Large intestine (tissue), 12 donors: ENCODE measurements at places on chromosomes 12 and 14. TPM values are rescaled to one million over a fixed set of nuclear protein-coding genes. Genes with fewer than 3 reads are reported as not detected.
A peak's percentile ranks its signal among the peaks of the same experiment; 100 is the strongest.

The CKAP4 gene
- 31.0 TPM for polyA plus RNA-seq

GRCh38 chr12:53804429-53804828 lies 52.6 kb upstream of the CISTR start:
- DNase-seq = no peak

DNA sequence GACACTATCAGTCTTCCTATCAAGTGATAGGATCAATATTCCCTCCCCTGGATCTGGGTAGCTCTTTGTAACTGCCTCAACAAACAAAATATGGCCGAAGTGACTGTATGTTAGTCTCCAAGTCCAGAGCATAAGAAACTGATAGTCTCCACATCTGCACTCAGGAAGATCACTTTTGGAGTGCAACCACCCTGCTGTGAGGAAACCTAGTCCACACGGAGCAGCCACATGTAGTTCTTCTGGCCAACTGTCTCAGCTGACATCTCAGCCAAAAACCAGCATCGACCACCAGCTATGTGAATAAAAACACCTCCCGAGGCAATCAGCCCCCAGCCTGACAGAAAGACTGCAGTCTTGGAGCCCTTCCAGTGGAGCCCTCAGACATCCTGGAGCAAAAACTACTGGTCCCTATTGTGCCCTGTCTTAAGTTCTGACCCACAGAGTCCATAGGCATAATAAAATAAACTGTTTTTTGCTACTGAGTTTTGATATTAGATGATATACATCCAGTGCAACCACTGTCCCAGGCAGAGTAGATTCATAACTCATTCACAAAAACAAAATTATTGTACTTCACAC lies 143.8 kb downstream of the MED13L start:
- no peak for DNase-seq

The IFNG gene
- 0.13 TPM for polyA plus RNA-seq

- no peak for DNase-seq
Observed at GRCh38 chr12:80979816-80980215, 42.1 kb upstream of the LIN7A start.

GRCh38 chr12:12731785-12732184 lies 14.6 kb downstream of the CDKN1B start:
- no peak for DNase-seq

DNA sequence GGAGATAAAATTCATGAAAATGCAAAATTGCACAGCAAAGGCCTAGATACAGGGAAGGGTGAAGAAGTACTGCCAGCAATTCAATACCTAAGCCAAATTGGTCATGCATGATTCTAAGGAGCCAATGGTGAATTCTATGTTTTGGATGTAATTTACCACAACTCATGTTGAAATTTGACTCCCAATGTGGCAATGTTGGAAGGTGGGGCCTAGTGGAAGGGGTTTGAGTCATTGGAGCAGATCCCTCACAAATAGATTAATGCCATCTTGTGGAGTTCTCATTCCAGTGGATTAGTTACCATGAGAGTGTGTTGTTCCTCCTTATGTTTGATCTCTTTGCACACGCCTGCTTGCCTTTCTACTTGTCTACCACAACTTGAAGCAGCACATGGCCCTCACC lies 194.0 kb upstream of the ALG10 start:
- no peak for DNase-seq

DNA sequence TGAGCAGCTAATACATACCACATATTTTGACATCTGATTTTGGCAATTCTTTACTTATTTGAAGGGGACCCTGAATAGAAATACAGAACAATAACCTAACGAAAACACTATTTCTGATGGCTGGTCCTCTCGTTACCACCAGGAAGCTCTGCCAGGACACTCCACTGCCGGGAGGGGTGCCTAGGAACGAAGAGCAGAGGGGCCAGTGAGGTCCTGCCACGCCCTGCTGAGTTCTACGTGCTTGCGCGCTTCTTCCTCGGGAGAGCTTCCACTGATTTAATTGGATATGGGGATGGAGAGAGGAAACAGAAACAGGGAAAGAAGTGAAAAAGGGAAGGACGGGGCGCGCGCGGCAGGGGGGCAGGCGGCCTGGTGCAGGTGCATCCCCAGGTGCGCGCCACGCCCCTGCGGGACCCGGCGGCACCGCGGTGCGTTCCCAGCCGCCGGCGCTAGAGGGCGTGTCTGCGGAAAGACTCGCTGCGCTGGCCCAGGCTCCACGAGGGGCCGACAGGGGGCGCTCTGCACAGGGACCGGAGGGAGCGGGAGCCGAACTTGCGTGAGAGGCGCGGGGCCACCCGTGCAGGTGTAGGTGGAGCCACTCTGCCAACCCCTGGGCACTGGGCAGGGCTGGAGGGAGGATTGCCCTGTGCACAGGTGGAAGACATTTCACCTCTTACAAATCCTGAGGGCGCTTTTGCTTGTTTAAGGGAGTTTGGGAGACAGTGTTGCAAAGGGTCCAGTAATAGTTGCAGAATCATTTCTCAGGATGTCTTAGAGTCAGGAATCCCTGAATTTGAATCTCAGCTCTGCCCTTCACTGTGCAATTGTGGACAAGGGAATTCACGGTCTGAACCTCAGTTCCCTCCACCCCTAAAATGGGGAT lies 986.3 kb upstream of the TMEM132C start:
- peak; percentile 24 for DNase-seq

The TBC1D30 gene
- polyA plus RNA-seq = 14.3 TPM

GRCh38 chr14:23078692-23079116 lies 16.2 kb downstream of the ACIN1 start:
- DNase-seq = peak; percentile 94

GRCh38 chr12:116113398-116114130 lies 163.9 kb downstream of the MED13L start:
- DNase-seq = no peak

DNA sequence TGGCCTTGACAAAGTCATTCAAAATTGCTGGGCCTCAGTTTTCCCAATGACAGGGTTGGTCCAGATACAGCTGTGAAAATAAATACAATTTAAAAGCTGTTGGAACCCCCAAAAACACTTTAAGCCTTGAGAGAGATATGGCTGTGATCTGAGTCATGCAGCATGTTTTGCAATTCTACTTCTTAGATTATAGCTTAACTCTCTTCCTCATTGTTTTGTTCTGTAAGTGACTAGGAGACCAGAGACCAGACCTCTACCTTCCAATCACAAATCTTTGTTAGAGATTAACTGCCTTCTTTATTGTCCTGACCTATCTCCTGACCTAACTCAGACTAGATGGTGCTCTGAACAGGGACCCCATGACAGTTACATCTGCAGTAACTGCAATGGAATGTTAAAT lies 198.1 kb downstream of the STXBP6 start:
- DNase-seq = peak; percentile 31

- DNase-seq = no peak
Observed at GRCh38 chr14:75366963-75367362, 60.9 kb upstream of the JDP2 start.

GRCh38 chr14:74457565-74457895 lies 31.5 kb upstream of the SYNDIG1L start:
- no peak for DNase-seq

DNA sequence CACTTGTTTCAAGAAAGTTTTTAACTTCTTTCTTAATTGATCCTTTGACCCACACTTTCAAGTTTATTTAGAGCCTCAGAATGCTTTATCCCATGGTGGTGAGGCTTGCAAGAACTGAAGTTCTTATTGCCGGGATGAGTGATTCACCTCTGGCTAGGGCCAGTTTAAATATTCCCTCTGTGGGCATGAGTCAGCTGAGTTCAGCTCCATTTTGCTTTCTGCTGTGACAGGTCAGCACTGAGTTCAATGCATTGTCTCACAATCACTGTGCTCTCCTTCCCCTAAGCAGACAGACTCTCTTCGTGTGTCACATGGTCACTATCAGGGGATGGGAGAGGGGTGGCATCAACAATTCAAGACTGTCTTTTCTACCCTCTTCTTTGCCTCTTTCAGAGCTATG lies 514.6 kb upstream of the FBXO33 start:
- no peak for DNase-seq

- DNase-seq = no peak
Observed at GRCh38 chr14:105519946-105520698, 6.3 kb upstream of the TMEM121 start.

GRCh38 chr14:37413504-37414003 lies 181.5 kb downstream of the FOXA1 start:
- DNase-seq = no peak

The ADCY6 gene
- 54.2 TPM for polyA plus RNA-seq

The SMCO3 gene
- 0.30 TPM for polyA plus RNA-seq

DNA sequence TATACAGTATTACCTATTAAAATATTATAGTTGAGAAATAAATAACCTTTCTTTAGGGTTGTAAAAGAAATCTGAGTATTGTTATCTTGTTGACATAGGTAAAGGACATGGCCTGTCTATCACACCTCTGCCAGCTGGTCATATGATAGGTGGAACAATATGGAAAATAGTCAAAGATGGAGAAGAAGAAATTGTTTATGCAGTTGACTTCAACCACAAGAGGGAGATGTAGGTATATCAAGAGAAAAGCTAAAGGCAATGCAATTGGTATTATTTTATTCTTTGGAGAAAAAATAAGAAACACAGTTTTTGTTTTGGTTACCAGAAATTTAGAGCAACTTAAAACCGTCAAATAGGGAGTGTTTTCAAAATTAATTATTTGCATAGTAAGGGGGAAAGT lies 13.5 kb downstream of the CPSF2 start:
- peak; percentile 11 for DNase-seq

The GSG1 gene
- 1.6 TPM for polyA plus RNA-seq

- DNase-seq = no peak
Observed at GRCh38 chr12:11875414-11875935, 195.3 kb upstream of the BCL2L14 start.

DNA sequence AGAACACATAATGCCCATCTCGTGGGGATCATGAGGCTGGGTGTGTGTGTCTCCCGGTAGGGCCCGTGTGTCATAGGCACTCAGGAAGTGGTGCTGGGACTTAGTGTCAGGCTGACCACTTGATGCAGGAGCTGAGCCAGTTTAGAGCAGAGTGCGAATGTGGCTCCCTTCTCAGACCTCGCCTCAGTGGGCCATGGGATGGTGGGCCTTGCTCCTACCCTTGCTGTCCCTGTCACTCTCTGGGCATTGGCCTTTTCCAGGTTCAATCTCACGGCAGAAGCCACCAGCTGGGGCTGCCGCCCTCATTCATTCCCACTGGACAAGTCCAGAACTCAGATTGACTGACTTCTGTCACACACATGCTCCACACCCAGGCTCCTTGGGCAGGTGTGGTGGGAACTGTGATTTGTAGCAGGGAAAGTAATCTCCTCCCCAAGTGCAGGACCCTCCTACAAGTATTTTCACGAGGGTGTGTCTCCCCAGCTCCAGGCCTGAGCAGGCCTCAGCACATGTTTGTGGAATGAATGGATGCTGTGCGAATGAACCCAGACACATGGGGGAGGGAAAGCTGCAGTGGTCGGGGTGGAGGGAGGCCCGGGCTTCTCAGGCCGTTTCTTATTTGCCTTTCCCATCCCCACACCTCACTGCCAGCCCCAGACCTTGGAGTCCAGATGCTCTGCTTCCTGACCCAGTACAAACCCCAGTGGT lies 54.9 kb downstream of the BEGAIN start:
- DNase-seq = no peak

GRCh38 chr12:105206686-105207374 lies 29.1 kb downstream of the APPL2 start:
- DNase-seq = no peak

DNA sequence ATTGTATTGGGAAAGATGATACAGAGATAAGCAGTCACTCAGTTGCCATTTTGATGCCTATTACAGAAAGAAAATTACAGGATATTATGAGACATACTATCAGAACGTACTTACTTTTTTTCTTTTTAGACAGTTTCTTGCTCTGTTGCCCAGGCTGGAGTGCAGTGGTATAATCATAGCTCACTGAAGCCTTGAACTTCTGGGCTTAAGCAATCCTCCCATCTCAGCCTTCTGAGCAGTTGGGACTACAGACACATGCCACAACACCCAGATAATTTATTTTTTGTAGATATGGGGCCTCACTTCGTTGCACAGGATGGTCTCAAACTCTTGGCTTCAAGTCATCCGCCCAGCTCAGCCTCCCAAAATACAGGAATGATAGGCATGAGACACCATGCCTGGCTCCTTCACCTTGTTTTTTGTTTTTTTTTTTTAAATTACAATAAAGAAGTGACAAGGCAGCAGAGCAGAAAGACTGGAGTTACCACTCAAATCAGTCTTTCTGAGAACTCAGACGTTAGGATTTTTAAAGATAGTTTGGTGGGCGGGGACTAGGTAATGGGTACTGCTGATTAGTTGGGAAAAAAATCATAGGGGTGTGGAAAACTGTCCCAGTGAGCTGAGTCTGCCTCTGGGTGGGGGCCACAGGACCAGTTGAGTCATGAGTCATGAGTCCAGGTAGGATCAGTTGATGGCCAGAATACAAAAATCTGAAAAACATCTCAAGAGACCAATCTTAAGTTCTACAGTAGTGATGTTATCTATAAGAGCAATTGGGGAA lies 11.5 kb upstream of the CPM start:
- no peak for DNase-seq

DNA sequence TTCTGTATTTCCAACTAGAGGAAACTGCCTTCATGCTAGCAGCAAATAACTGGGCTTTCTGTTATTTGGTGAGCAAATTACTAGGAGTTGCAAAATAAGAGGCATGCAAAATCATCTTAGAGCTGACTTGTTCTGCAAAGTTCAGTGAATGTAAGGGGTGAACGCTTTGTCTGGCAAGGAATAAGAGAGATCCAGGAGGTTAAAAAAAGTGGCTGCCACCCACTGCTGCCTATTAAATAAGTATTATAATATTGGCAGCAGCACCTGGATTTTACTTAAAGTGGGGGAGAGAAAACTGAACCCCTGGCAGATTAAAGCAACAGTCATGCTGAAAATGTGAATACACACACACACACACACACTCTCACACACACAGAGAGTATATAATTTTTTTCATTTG lies 557.0 kb downstream of the FLRT2 start:
- DNase-seq = no peak
